Left kidney (tissue), 8 donors: ENCODE measurements at places on chromosomes 6 and 20. TPM values are rescaled to one million over a fixed set of nuclear protein-coding genes. Genes with fewer than 3 reads are reported as not detected.

- DNase-seq = no peak
Observed at GRCh38 chr6:5674721-5675120, 332.0 kb downstream of the NRN1 start.

THBD gene
- polyA plus RNA-seq = 4.2 TPM

KIFC1 gene
- polyA plus RNA-seq = 62.9 TPM

IL20RA gene
- polyA plus RNA-seq = 2.1 TPM

DNAH8 gene
- polyA plus RNA-seq = 0.90 TPM
